ENCODE measurements at places on chromosomes 16 and 17. TPM values are rescaled to one million over a fixed set of nuclear protein-coding genes. Genes with fewer than 3 reads are reported as not detected.

- H3K4me3 ChIP-seq: no peak overlapping the region
- peaks cover 16% of the 10 kb centered on the region for H3K4me1 ChIP-seq
- no peak for DNase-seq
- H3K27me3 ChIP-seq: peaks cover 10% of the 10 kb centered on the region
- H3K27ac ChIP-seq: peak overlapping the region; percentile 34
- no peaks in the 10 kb centered on the region for H3K36me3 ChIP-seq
These were observed 19.8 kb upstream of the CMIP start for GRCh38 chr16:81424771-81425170.

DNA sequence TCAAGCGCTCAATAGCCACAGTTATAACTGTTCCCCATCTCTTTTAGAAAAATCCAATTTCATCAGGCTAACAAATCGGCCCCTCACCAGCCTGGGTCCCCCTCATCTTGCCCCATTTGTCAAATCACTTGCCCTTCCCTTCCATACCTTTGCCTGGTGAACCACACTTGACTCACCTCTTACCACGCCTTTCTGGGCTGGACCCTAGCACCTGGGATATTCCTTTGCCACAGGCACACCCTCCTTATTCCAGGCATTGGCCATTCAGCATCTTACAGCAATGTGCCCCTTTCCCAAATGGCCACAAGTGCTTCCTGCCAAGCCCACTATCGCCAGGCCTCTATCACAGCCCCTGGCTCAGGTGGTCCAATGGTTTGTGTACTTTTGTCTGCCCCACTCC lies 14.9 kb downstream of the CMTM4 start:
- no peak overlapping the region for H3K4me3 ChIP-seq
- no peaks in the 10 kb centered on the region for H3K36me3 ChIP-seq
- H3K27ac ChIP-seq: no peak overlapping the region
- H3K27me3 ChIP-seq: peaks cover 5% of the 10 kb centered on the region

DNA sequence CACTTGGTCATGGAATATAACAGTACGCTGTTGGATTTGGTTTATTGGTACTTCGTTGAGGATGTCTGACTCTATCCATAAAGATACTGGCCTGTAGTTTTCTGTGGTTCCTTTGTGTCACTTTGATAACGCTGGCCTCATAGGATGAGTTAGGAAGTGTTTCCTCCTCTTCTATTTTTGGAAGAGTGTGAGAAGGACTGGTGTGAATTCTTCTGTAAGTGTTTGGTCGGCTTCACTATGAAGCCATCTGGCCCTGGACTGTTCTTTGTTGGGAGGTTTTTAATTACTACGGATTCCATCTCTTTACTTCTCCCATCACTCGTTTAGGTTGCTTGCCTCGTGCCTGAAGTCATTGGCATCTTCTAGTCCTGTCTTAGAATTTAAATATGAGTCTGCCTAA lies 117.3 kb downstream of the OR1D5 start:
- H3K4me1 ChIP-seq: peaks cover 5% of the 10 kb centered on the region
- no peaks in the 10 kb centered on the region for H3K36me3 ChIP-seq
- no peak for DNase-seq
- no peak overlapping the region for H3K27ac ChIP-seq
- no peak overlapping the region for H3K4me3 ChIP-seq

DNA sequence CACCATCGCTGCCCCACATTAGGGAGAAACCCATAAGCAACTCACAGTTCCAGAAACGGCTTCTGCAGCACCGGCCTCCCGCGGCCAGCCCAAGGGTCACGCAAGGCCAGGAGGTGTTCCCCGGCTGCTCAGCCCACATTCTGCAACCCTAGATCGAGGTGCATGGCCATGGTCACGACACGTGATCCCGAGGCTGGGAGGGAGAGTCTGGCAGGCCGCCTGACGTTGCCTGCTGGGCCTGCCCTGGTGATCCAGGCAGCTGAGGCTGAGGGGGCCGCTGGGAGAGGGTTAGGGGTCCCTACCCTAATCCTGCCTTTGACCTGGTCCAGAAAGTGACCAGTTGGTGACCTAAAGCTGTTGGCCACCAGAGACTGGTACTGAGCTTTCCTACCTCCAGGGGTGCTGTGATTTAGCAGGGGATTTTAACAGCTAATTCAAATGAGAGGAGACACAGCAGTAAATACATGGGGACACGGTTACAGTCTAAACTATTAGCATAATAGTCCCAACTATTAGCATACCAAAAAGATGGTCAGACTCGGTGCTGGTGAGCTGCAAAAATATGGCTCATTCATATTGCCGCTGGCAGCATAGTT lies 97.4 kb upstream of the CIBAR2 start:
- no peaks in the 10 kb centered on the region for H3K4me1 ChIP-seq
- peaks cover 2% of the 10 kb centered on the region for H3K27me3 ChIP-seq

DNA sequence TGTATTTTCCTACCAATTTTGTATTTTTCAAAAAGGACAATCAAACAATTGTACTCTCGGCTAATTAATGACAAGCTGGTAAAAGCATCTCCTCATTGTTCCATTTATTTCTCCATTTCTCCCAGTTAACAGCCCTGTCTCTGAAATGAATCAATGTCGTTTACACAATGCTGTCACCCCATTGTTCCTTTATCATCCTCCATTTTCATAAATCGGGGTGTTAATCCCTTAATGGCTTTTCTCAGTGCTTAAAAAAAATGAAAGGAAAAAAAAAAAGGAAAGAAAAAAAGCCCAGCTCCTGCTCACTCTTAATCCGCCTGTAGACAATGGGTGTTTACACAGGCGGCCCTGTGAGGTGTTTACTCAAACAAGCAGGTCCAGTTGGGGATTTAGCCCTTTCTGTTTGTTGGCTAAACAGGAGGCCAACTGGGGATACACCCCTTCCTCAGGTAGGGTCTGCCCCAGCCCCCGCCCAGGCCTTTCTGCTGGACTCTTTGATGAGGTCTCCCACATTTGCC lies 86.8 kb upstream of the SALL1 start:
- H3K27me3 ChIP-seq: no peaks in the 10 kb centered on the region
- no peak overlapping the region for H3K4me3 ChIP-seq
- no peaks in the 10 kb centered on the region for H3K36me3 ChIP-seq
- H3K4me1 ChIP-seq: no peaks in the 10 kb centered on the region

- no peaks in the 10 kb centered on the region for H3K36me3 ChIP-seq
- H3K4me1 ChIP-seq: no peaks in the 10 kb centered on the region
- H3K27me3 ChIP-seq: no peaks in the 10 kb centered on the region
- H3K27ac ChIP-seq: no peak overlapping the region
- no peak for DNase-seq
These were observed 101.4 kb upstream of the ZFHX3 start for GRCh38 chr16:73149334-73149733.

DNA sequence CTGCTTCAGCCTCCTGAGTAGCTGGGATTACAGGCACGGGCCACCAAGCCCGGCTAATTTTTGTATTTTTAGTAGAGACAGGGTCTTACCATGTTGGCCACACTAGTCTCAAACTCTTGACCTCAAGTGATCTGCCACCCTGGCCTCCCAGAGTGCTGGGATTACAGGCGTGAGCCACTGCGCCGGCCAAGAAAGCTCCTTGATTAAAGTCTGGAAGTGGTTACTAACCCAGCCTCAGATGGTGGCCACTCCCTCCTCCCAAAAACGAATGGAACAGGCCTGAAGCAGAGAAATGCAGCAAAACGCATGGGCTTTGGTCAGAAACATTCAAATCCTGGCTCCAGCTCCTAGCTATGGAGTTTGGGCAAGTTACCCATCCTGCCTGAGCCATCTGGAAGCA lies 11.3 kb downstream of the FKBP10 start:
- peaks cover 5% of the 10 kb centered on the region for H3K36me3 ChIP-seq
- H3K27ac ChIP-seq: no peak overlapping the region
- no peaks in the 10 kb centered on the region for H3K4me1 ChIP-seq
- no peak for DNase-seq

GRCh38 chr17:1606352-1606985 lies 22.2 kb downstream of the SLC43A2 start:
- no peaks in the 10 kb centered on the region for H3K36me3 ChIP-seq
- peak overlapping the region; percentile 84 for H3K27ac ChIP-seq
- peaks cover 20% of the 10 kb centered on the region for H3K4me1 ChIP-seq

DNA sequence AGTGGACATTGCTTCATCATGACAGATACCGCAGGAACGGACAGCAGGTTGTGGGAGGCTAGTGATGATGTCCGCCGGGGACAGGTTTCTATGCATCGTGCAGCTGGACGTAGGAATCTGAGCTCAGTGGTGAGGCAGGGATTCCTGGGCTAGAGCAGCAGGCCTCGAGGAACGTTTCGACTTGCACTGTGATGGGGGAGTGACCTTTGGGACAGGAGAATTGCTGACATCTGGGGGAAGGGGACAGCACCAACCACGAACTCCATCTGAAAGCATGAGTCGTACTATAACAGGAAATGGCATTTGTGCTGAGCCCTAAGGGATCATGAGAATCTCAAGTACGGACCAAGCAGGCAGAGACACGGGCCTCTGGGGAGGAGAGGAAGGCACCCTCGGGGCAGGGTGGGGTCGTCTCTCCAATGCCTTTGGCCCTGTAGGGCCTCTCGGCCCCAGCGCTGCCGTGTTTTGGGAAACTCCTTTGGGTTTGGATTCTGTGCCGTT lies 65.8 kb upstream of the ENDOV start:
- H3K27me3 ChIP-seq: no peaks in the 10 kb centered on the region
- no peak for DNase-seq
- peaks cover 18% of the 10 kb centered on the region for H3K4me1 ChIP-seq
- peak overlapping the region; percentile 12 for H3K27ac ChIP-seq

Gene GUCY2D
- not detected for total RNA-seq

GRCh38 chr17:65901394-65901793 lies 290.5 kb downstream of the CEP112 start:
- no peak for DNase-seq
- no peaks in the 10 kb centered on the region for H3K36me3 ChIP-seq
- no peak overlapping the region for H3K27ac ChIP-seq
- no peak overlapping the region for H3K4me3 ChIP-seq
- no peaks in the 10 kb centered on the region for H3K4me1 ChIP-seq

GRCh38 chr17:47220531-47220999 lies 11.4 kb downstream of the MYL4 start:
- H3K27ac ChIP-seq: no peak overlapping the region
- peaks cover 32% of the 10 kb centered on the region for H3K4me1 ChIP-seq
- H3K27me3 ChIP-seq: peaks cover 8% of the 10 kb centered on the region
- no peak overlapping the region for H3K4me3 ChIP-seq
- H3K36me3 ChIP-seq: no peaks in the 10 kb centered on the region
- DNase-seq: peak; percentile 4

GRCh38 chr17:29929006-29929532 lies 959 bp downstream of the SSH2 start:
- no peak overlapping the region for H3K27ac ChIP-seq
- DNase-seq: no peak
- no peaks in the 10 kb centered on the region for H3K27me3 ChIP-seq

Gene TMEM238L
- not detected for total RNA-seq

- H3K36me3 ChIP-seq: no peaks in the 10 kb centered on the region
- DNase-seq: no peak
- H3K27ac ChIP-seq: no peak overlapping the region
These were observed 12.5 kb downstream of the C17orf78 start for GRCh38 chr17:37388266-37388665.

DNA sequence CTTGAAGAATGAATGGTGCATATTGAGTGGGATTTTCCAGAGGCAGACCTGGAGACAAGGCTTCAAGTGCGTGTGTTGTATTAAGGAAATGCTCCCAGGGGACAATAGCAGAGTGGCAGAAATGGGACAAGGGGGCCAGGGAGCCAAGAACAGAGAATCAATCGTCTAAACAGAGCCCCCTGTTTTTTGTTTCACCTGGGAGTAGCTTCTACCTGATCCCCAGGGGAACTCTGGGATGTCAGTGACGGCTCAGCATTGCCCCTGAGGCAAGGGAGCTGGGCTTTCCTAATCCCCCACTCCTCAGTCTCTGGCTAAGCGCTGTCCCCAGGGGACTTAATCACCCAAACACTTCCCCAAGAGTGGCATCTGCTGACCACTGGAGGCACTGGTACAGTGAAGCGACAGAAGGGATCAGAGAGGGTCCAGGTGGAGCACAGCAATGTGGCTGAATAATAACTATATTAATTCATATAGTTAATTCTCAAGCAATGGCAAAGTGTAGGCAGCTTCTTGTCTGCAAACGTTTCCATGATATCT lies 35.7 kb upstream of the C16orf78 start:
- H3K27me3 ChIP-seq: peaks cover 5% of the 10 kb centered on the region
- H3K4me3 ChIP-seq: no peak overlapping the region
- no peaks in the 10 kb centered on the region for H3K36me3 ChIP-seq
- H3K4me1 ChIP-seq: no peaks in the 10 kb centered on the region

Gene HYDIN
- total RNA-seq: 0.17 TPM

Gene TMEM11
- total RNA-seq: 35.6 TPM

GRCh38 chr17:77256710-77257109 lies 115.9 kb downstream of the SEC14L1 start:
- H3K27me3 ChIP-seq: peaks cover 21% of the 10 kb centered on the region
- no peak for DNase-seq
- H3K4me3 ChIP-seq: no peak overlapping the region
- H3K36me3 ChIP-seq: no peaks in the 10 kb centered on the region

Gene CDH11
- not detected for total RNA-seq

GRCh38 chr17:79392598-79392997 lies 218.3 kb downstream of the RBFOX3 start:
- H3K4me1 ChIP-seq: no peaks in the 10 kb centered on the region
- H3K27me3 ChIP-seq: peaks cover 10% of the 10 kb centered on the region
- no peak for DNase-seq

- no peak for DNase-seq
- peaks cover 2% of the 10 kb centered on the region for H3K36me3 ChIP-seq
- no peaks in the 10 kb centered on the region for H3K4me1 ChIP-seq
- no peak overlapping the region for H3K4me3 ChIP-seq
- no peaks in the 10 kb centered on the region for H3K27me3 ChIP-seq
These were observed 19.1 kb downstream of the FAM83G start for GRCh38 chr17:18985475-18985874.

GRCh38 chr17:66523378-66524200 lies 221.2 kb downstream of the PRKCA start:
- DNase-seq: no peak
- no peak overlapping the region for H3K4me3 ChIP-seq
- no peaks in the 10 kb centered on the region for H3K27me3 ChIP-seq

DNA sequence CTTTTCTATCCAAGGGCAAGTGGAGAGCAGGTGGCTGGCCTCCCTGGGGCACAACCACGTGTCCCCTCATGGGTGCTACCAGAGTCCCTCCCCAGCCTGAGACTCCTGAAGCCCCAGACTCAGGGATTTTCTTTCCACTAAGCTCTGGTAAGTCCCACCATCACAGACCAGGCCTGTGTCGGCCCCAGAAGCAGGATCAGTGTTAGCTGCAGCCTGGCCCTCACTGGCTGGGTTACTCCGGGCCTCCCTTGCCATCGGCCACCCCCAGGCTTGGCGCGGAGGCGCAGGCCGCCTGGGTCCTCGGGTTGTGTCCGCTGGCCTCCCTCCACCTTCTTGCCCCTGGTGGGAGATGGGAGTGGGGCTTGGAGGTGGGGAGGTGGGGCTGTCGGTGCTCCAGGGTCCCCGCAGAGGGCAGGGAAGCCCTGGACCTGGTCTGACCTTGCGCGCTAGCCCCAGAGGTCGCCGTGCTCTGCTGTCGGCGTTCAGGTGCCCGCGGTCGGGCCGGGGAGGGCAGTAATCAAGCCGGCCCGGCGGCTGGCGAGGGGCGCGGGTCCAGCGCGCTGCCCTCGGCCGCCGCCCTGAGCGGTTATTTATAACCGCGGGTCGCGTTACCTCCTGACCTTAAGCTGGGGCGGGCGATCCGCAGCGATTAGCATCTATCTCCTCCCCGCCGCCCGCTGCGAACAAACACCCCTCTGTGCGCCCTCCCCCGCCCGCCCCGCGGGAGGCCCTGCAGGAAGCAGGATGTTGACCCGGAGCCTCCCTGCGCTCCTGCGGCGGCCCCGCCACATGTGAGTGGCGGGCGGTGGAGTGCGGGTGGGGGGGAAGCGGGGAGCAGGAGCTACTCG lies 78.1 kb upstream of the TOB1 start:
- H3K27ac ChIP-seq: peak overlapping the region; percentile 75
- DNase-seq: peak; percentile 76
- peaks cover 30% of the 10 kb centered on the region for H3K4me1 ChIP-seq
- no peaks in the 10 kb centered on the region for H3K36me3 ChIP-seq
- peak overlapping the region; percentile 79 for H3K4me3 ChIP-seq

Gene ARL5C
- not detected for total RNA-seq

Gene DOC2B
- total RNA-seq: 5.5 TPM
